ENCODE measurements at places on chromosomes 6 and 20.
A peak's percentile ranks its signal among the peaks of the same experiment; 100 is the strongest.

- DNase-seq: no peak
Measured at GRCh38 chr20:2162125-2162822, 60.6 kb downstream of the STK35 start.

GRCh38 chr6:45990162-45990561, 25.5 kb downstream of the CLIC5 start:
- DNase-seq: no peak

GRCh38 chr6:166786704-166787293, 159.7 kb upstream of the RPS6KA2 start:
- peak; percentile 61 for DNase-seq

DNA sequence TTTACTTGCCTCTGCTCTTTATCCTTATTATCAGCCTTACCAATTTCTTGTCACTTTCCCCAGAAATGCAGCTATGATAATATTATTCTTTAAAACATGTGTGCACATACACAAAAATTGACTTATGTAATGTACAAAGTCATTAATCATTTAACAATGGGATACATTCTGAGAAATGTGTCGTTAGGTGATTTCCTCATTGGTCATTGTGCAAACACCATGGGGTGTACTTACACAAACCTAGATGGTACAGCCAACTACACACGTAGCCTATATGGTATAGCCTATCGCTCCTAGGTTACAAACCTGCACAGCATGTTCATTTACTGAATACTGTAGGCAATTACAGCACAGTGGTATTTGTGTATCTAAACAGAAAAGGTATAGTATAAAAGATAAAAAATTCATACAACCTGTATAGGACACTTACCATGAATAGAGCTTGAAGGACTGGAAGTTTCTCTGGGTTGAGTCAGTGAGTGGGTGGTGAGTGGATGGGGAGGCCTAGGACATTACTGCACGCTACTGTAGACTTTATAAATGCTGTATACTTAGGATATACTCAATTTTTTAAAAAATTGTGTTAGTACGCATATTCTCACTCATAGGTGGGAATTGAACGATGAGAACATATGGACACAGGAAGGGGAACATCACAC, 56.9 kb downstream of the HIVEP1 start:
- no peak for DNase-seq

DNA sequence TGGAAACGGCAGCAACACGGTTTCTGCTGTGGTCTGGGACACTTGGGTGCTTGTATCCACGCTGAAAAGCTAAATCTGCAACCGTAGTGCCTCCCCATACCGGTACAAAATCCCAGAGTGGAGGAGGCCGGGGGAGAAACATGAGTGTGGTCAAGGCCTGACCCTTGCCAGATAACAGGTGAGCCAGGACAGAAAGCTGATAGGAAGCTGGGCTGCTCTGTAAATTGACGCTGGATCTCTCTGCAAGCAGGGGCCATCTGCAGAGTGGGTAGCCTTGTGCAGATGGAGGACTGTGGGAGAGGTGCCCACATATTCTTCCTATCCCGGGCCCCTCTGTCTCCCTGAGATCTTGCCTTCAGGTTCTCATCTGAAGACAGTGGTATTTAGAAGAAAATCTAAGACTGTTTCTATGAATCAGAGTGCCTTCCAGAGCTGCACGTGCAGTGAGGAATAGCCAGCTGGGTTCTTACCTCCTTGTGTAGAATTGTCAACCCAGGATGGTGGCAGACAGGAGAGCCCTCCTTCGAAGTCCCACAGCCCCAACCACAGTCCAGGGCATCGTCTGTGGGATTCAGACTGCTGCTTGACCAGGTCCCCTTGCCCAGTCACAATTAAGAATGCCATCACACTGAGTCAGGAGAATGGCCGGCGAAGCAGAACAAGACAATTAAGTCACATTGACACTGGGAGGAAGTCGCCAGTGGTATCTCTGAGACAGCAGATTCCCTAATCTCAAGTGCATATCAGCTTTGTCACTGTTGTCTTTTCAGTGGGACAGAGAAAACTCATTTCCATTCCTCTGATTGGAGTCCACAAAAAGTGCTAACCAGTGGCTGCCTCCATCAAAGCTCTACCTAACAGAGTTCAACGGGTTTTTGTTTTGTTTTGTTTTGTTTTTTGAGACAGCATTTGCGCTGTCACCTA, 100.0 kb upstream of the RIPOR2 start:
- no peak for DNase-seq

DNA sequence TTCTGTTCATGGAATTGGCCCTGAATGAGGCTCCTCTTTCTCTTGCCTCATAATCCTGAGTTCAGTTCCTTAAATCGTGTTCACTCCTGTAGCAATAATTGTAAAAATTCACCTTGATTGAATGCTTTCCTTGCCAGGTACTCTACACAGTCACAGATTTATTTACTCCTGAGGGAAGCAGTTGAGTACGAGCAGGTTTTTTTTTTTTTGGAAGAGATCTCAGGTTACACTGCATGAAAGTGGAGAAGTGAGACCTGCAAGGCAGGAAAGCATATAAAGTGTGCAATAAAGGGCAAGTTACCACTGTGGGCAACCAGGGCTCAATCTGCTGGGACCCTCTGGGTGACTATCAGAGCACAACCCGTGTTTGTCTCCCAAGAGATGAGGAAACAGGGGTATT, 93.0 kb upstream of the DOK5 start:
- DNase-seq: peak; percentile 15

DNA sequence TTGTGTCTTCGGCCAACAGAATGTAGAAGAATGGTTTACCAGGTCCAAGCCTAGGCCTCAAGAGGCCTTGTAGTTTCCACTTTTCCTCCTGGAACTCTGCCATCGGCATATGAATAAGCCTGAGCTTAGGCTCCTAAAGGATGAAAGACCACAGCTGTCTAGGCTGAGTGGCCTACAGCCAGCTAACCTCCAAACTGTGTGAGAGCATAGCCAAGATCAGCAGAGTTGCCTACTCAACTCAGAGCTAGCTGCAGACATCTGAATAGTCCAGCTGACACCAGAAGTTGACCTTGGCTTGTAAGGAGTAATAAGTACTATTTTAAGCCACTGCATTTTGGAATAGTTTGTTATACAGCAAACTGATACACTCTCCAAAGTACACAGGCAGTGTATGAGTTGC, 52.6 kb upstream of the SMIM29 start:
- no peak for DNase-seq

DNA sequence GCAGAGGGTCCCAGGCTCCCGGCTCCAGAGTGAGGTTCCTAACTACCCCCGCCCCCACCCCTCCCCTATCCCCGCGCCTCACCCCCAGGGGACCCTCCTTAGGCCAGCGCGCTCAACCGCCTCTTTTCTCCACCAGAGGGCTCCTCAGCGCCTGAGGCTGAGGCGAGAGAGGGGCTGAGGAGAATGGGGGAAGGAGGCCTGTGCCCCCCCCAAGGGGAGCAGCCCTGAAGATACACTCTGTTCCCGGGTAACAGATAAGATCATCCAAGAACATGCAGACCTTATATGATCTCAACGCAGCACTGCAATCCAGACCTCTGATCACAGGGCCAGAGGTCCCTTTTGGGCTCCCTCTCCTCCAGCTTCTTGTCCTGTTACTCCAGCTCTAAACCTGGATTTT, 43.3 kb upstream of the MRPS10 start:
- DNase-seq: no peak

- DNase-seq: no peak
Measured at GRCh38 chr6:155510879-155511278, 55.2 kb upstream of the NOX3 start.

GRCh38 chr6:113144117-113144516, 713.0 kb upstream of the MARCKS start:
- no peak for DNase-seq

DNA sequence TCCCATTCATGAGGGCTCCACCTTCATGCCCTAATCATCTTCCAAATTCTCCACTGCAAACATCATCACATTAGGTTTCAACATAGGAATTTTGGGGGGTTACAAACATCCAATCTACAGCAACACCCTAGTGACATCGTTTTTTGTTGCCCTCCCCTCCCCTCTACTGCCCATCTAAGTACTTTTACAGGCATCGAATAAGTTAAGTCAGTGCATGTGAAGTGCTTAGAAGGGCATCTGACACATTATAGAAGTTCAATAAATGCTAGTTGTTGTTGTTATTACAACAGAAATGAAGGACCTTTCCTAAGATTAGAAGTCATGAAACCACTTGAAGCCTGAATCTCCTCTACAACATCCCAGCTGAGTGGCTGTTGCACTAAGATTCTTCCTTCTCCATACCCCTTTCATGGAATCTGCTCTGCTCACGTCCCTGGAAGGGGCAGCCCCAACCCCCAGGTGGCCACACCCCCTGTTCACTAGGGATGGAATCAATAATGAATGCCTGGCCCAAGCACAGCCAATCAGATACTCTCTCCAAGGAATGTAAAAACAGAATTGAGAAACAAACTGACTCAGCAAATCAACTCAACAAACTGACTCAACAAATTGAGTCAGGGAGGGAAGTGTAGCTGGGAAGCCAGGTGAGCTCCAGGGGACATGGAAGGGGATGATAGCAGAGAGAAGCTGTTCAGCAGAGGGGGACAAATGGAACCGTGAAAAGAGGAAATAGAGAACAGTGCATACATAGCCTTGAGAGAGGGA, 3.9 kb upstream of the LRP11 start:
- DNase-seq: no peak

- peak; percentile 45 for DNase-seq
Measured at GRCh38 chr20:60365064-60365666, 406.9 kb downstream of the CDH26 start.

DNA sequence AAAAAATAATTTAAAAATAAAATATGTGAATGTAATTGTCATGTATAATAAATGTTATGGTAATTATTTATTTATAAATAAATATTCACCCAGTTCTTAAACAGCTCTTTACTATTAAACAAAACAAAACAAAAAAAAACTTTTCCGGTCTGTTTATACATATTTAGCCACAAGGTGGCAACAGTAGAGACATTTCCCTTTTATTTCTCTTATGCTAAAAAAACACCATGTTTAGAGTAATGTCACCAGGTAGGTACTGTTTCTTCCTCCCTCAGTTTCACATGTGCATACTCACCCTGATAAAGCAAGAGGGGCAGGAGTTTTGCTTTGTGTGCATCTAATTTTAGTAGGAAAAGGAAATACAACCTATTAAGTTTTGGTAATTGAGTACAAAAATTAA, 610.4 kb upstream of the IMPG1 start:
- peak; percentile 9 for DNase-seq

DNA sequence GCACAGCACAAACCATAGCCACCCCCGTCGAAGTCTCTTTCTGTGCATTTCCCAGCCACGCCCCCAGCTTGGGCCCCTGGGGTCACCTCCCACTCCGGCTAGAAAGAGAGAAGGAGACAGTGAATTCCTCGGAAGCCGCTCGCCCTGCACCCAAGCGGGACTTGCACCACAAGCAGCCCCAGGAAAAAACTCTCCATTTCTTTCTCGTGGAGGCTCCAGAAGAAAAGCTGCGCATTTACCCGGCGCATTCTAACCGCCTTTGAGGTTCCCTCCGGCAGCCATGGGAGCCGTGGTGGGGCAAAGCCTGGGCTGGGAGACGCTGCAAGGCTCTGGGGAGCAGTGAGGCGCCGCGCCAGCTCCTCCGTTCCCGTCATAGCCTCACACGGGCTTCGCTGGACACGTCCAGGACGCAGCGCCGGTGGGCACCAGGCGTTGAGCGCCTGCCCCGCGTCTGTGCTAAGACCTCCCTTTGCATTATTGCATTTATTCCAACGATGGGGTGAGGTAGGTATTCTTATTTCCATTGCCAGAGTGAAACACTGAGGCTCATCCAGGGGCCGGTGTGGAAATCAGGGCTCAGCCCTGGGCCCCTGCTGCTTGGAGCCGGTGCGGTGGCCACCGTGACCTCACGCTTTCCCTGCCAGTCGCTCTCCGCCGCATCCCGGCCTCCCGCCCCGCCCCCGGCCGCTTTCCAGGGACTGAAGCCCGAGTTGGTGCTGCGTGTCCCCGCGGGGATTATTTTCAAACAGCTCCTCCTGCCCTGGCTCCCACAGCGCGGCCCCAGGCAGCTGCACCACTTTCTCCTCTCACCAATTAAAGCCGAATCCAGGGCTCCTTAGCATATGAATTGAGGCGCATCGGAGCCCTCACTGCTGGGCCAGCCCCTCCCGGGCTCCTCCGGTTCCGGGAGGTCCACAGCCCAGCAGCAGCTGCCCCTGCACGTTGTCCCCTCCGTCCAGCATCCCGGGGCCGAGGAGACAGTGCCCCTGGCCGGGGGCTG, 148.3 kb upstream of the AFDN start:
- DNase-seq: no peak

GRCh38 chr6:15464211-15464725, 198.6 kb downstream of the DTNBP1 start:
- DNase-seq: peak; percentile 16

DNA sequence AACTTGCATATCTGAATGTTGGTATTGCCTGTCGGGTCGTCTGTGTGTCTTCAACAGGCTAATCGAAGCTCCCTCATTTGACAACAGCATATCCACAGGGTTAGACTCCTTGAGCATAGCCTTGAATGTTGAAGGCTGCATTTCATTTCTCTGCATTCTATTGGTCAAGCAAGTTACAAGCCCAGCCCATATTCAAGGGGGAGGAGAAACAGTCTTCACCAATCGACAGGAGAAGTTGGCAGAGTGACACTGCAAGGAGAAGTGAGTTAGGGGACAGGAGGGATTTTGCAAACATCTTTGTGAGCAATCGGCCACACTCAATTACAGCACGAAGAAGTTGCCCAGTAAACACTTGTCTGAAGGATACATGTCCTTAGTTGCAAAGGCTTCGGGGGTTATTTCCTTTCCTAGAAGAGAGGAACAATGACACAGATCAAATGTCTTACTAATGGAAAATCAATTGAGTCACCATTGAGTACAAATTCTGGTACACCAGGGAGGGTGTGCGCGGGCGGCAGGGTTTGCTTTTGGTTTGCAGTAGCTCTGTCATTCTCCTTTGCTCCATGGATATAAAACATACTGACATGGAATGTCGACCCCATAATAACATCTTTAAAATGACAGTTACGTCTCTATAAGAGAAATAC, 60.6 kb upstream of the NT5E start:
- no peak for DNase-seq

GRCh38 chr6:84652356-84653026, 111.9 kb downstream of the TBX18 start:
- no peak for DNase-seq

DNA sequence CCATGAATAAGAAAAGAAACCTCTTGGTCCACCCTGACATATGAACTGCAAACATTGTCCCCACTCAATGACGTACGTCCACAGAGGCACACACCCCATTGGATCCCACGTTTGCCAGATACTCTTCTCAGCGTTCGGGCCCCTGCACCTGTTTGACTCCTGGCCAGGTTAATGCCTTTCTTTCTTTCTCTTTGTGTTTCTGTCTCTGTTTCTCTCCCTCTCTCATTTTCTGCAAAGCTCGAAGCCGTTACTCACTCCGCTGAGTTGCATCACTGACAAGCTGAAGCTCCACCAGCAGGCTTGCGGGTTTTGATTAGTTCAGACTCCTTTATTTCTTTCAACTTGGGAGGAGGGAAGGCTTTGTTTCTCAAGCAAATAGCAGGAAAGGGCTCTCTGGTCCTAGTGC, 135.5 kb upstream of the SUPT3H start:
- DNase-seq: no peak

All from SW480 (cell line).